Gastroesophageal sphincter (tissue), 4 donors: ENCODE measurements at places on chromosomes 2 and 18.
A peak's percentile ranks its signal among the peaks of the same experiment; 100 is the strongest.

GRCh38 chr18:60329131-60329530 is 43.4 kb downstream of the MC4R start:
- H3K4me3 ChIP-seq: no peak overlapping the region
- H3K4me1 ChIP-seq: no peaks in the 10 kb centered on the region
- no peak overlapping the region for H3K27ac ChIP-seq
- no peaks in the 10 kb centered on the region for H3K36me3 ChIP-seq

DNA sequence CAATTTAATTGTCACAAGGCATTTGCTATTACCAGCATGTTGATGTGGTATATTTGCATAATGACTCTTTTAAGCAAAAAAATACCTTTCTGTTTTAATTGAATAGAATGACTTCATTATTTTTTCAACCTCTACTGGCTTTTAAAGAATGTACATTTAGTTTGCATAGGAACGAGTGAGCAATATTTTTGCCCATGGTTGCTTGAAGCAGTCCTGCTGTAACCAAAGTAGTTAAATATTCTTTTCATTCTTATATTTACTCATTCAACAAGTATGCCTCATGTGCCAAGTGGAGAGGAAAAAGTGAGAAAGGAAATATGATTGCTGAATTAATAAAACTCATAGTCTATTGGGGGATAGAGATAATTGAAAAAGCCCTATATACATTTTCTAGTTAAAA is 184.7 kb downstream of the DSEL start:
- no peaks in the 10 kb centered on the region for H3K27me3 ChIP-seq
- no peaks in the 10 kb centered on the region for H3K4me1 ChIP-seq
- no peak overlapping the region for H3K4me3 ChIP-seq
- no peaks in the 10 kb centered on the region for H3K36me3 ChIP-seq
- no peak for ATAC-seq

- ATAC-seq: peak; percentile 60
- no peaks in the 10 kb centered on the region for H3K4me1 ChIP-seq
- H3K4me3 ChIP-seq: peak overlapping the region; percentile 6
- no peaks in the 10 kb centered on the region for H3K36me3 ChIP-seq
- H3K27me3 ChIP-seq: no peaks in the 10 kb centered on the region
- no peak overlapping the region for H3K27ac ChIP-seq
These were observed 2113.3 kb upstream of the PIK3C3 start for GRCh38 chr18:39841482-39842365.

- H3K4me1 ChIP-seq: no peaks in the 10 kb centered on the region
- H3K27ac ChIP-seq: no peak overlapping the region
- H3K4me3 ChIP-seq: no peak overlapping the region
- H3K27me3 ChIP-seq: no peaks in the 10 kb centered on the region
These were observed 55.4 kb downstream of the POLR1A start for GRCh38 chr2:86050301-86050700.

DNA sequence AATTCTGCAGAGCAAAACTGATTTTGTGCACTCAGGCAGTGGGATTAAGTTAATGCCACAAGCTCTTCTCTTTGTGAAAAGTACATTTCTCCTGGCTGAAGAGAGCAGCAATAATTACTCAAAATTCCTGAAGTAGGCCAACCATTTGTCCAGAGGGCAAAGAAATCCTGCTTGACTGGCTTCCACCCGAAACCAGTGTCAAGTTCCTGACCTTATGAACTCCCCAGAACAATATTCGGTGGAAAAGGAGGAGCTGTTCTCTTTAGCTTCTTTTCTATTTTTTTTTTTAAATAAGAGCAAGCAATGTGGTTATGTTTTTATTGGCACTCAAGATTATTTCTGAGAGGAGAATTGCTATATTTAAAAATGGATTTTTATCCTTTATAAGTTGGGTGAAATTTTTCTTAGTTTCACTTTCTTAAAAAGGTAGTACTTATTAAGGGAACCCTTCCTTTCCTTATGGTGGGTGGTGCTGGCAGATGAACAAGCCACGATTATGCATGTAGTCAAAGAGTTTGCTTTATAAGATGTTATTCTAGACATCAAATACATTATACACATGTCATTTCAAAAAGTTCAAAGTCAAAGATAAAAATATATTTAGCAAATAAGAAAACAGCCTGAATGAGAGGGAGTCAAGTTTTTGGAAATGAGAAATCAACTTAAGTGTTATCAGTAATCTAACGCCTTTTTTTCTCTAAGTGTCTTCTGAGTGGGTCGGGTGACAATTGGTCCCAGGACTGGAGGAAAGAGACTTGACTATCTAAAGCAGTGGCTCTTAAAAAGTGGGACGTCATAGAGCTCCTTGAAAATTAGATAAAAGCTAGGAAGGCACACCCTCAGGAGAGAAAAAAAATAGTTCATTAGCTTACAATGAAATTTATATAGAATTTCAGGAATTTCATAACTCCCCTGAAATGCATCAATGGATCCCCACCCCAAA is 194.5 kb downstream of the IKZF2 start:
- no peak overlapping the region for H3K4me3 ChIP-seq
- no peak for ATAC-seq
- no peaks in the 10 kb centered on the region for H3K36me3 ChIP-seq
- no peaks in the 10 kb centered on the region for H3K27me3 ChIP-seq

DNA sequence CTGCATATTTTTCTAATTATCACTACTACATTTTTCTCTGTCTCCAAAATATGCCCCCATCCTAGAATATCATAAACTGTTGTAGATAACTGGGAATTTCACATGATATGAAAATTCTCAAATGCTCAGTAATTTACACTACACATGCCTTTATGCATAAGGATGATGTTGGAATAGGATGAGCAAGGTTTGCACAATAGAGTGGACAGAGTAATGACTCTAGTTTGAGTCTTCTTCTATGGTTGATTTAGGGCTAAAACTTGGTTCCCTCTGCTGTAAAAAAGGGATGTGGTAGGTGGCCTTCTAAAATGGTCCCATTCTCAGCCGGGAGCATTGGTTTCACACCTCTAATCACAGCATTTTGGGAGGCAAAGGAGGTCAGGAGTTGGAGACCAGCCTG is 129.9 kb downstream of the BCL11A start:
- no peak overlapping the region for H3K4me3 ChIP-seq
- no peaks in the 10 kb centered on the region for H3K27me3 ChIP-seq
- no peak overlapping the region for H3K27ac ChIP-seq
- no peak for ATAC-seq

- H3K27ac ChIP-seq: no peak overlapping the region
- H3K4me1 ChIP-seq: no peaks in the 10 kb centered on the region
- no peak for ATAC-seq
- no peaks in the 10 kb centered on the region for H3K36me3 ChIP-seq
- no peaks in the 10 kb centered on the region for H3K27me3 ChIP-seq
These were observed 110.2 kb downstream of the EPHA4 start for GRCh38 chr2:221461901-221462300.

DNA sequence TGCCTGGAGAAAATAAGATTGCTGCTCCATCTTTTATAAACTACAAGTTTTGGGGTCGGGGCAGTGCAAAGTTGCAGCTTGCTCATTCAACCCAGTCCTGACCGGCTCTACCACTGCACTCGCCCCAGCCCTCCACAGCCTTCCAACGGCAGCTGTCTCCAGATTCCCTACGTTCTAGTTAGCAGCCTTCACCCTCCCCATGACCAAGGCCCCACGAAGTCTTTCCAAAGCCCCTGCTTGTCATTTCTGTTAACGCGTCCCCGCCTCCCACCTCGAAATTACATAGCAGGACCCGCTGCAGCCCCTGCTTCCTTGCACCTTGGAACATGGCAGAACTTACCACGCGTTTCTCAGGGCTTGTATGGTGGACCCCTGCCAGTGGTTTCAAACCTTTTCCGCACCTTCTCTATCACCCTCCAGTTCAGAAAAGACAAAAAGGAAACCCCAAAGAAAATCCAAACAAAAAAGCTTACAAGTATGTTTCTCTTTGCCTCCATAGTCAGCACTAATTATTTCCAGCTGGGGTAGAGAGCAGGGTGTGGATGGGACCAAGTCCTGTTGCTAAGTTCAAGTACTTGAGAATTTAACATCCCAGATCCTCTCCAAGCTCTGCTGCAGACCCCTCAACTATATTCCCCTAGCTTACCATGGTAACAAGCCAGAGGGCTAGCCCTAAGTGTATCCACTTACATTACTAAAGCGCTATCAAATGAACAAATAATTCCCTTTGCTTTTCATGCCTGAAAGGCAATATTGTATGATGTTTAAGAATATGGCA is 161.5 kb downstream of the TGIF1 start:
- no peaks in the 10 kb centered on the region for H3K36me3 ChIP-seq
- no peak overlapping the region for H3K4me3 ChIP-seq
- H3K27me3 ChIP-seq: no peaks in the 10 kb centered on the region
- no peak overlapping the region for H3K27ac ChIP-seq
- no peak for ATAC-seq

DNA sequence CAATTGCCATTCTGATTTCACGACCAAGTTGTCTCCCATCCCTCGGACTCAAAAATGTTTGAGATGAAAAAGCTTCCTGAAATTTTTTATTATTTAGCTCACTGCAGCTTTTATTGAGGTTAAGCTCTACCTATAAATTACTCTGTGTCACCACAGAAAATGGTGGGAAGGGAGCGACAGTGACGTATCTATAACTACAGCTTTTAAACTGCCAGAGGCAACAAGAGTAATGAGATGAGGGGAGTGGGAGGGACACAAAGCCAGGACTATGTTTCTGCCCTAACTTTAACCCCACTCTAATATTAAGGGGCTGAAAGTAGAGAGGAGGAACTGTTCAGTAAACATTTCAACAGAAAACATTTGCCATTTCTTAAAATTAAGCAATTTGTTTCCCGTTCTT is 37.4 kb downstream of the SMAD2 start:
- H3K27ac ChIP-seq: no peak overlapping the region
- H3K36me3 ChIP-seq: no peaks in the 10 kb centered on the region
- no peak overlapping the region for H3K4me3 ChIP-seq

DNA sequence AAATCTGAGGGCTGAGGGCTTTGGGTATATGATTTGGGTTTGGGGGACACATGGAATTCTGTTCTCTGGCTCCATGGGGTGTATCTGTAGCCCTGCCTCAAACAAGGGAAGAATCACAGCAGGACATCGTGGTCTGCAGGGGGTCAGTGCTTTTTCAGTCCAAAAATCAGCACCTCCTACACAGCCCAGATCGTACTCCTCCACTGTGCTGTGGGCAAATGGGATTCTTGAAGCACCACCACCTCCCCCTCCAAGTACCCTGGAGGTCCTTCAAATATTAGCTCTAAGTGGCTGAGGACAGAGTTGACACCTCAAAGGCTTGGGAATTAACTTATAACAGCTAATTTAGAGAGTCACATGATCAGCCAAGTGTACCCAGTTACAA is 41.5 kb downstream of the EPHA4 start:
- ATAC-seq: no peak
- no peak overlapping the region for H3K4me3 ChIP-seq
- no peaks in the 10 kb centered on the region for H3K4me1 ChIP-seq
- H3K27ac ChIP-seq: no peak overlapping the region
- H3K36me3 ChIP-seq: no peaks in the 10 kb centered on the region

DNA sequence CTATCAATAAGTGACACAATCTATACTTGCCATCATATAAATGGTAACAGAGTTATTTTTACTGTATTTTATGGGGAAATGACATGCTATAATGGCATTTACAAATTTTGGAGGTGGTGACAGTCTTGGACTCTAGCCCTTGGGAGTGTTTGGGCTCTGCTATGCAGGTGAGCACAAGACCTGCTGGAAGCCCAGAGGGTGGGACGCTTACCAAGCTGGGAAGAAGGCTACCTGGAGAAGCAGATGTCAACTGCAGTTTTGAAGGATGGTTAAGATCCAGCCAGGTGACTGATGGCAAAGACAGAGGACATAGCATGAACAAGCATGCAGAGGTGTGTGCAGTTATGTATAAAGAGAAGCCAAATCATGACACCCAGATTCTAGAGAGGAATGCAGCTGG is 346.9 kb downstream of the MYCN start:
- no peaks in the 10 kb centered on the region for H3K36me3 ChIP-seq
- H3K4me1 ChIP-seq: no peaks in the 10 kb centered on the region
- no peak overlapping the region for H3K27ac ChIP-seq
- no peak overlapping the region for H3K4me3 ChIP-seq
- no peak for ATAC-seq

DNA sequence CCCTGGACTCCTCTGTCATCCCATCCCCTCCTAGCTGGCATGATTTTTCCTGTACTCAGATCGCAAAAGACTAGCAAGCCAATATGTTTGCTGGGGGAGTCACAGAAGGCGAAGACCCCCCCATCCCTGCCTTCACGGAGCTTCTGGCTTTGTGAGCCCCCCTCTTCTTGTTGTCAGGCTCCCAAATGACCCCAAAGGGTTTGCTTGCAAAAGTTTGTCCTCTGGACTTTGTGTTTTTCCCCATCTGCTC is 169.9 kb downstream of the SMAD7 start:
- H3K27me3 ChIP-seq: no peaks in the 10 kb centered on the region
- H3K27ac ChIP-seq: peak overlapping the region; percentile 79
- peaks cover 79% of the 10 kb centered on the region for H3K4me1 ChIP-seq

- no peaks in the 10 kb centered on the region for H3K36me3 ChIP-seq
- no peak for ATAC-seq
- no peak overlapping the region for H3K4me3 ChIP-seq
- no peak overlapping the region for H3K27ac ChIP-seq
- H3K27me3 ChIP-seq: no peaks in the 10 kb centered on the region
These were observed 20.2 kb upstream of the B3GNT2 start for GRCh38 chr2:62175728-62176127.
